ENCODE measurements at places on chromosomes 16 and 17.

DNA sequence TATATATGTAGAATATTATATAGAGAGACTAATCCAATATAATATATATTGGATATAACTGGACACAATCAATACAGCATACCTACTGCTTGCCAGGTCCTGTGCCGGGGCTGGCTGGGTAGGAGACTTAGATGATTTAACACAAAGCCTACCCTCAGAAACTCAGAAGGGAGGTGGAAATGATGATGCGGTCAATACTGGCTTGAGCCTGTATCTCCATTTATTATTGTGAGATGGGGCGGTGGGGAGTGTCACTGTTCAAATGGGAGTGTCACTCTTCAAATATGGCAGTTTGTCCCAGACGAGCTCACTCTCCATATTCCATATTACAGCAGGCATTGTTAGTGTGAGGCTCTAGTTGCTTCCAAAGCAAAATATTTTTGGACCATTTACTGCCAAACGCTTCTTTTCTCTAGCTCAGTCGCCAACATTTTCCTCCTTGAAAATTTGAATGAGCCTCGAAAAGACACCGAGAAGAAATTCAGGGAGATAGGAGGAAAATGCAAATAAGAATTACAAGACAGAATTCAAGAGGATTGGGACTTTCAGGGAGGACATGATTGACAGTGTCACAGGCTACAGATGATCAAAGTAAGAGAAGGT lies 70.7 kb downstream of the WSCD1 start:
- no peak for DNase-seq

DNA sequence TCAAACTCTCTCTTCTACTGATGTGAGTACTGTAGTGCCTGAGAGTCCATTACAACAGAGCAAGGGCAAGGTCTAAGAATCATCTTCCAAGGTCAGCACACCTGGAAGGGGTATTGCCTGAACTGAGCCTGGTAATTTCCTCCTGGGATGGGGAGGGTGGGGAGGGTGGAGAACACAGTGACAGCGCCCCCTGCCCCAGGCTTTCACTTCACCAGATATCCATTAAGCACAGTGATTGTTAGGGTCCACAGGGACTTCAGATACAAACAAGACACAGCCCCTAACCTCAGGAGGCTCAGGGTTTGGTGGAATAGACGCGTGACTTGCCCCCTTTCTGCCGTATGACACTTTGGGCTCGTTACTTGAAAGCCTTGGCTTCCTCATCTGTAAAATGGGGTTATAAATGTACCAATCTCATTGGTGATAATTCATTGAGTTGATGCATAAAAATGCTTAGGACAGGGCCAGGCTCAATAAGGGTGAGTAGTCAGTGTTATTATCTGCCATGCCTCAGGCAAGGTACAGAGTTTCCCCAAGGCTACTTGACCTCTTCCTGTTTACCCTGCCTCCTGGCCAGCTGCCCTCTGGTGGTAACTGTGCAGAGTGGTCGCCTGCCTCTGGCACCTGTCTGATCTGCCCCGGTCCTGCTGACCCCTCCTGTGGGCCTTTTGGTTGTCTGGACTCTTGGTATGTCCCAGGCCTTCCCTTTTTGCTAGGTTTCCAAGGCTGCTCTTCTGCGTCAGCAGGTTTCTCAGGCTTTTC lies 13.1 kb upstream of the BRD7 start:
- DNase-seq: no peak

DNA sequence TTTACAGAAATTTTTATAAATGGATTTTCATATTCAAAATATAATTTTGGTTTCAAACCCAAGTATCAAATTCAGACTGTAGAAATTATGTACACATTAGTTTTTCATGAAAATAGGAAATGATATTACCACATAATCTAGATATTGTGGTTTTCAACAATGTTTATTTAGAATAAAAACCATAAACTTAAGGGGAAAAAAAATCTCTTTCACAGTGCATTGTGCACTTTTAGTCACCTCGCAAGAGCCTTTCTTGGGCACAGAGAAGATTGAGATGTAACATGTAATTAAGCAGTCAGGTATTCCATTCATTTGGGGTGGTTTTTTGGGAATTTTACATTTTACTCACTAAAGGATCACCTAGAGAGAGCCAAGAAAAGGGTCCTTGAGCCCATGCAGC lies 104.0 kb downstream of the TANC2 start:
- no peak for DNase-seq

GRCh38 chr17:79944821-79945391 lies 90.8 kb downstream of the TBC1D16 start:
- DNase-seq: no peak

DNA sequence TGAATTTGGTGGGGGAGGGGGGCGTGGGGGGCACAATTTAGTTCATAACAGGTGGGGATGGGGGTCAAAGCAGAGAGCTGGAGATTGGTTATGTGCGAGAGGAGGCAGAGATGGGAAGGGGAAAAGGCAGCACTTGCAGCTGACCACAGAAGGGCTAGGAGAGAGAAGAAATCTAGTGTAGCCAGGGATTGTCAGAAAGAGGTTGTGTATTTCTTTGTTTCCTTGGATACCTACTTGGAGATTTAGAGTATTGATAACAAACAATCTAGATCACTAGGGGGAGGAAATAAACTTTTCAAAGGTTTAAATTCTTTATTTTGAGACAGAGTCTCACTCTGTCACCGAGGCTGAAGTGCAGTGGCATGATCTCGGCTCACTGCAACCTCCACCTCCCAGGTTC lies 47.1 kb upstream of the YPEL2 start:
- no peak for DNase-seq

DNA sequence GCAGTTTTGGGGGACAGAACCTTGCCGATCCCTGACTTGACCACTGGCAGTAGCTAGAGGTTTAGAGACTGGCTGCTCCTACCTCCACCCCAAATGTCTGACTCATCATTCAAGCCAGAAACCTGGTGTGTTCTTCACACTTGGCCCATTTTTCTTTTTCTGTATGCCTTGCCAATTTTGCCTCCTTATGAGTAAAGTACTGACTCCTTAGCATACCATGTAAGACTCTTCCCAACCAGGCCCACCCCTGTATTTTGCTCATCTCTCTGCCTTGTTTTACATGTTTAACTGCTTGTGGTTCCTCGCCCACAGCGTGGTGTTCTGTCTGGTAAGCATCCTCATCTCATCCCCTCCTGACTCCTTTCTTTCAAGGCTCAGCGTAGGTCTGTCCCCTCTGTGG lies 37.9 kb downstream of the NUP88 start:
- no peak for DNase-seq

- no peak for DNase-seq
These were observed 8.8 kb downstream of the GPR139 start for GRCh38 chr16:20064931-20065330.

GRCh38 chr17:3843935-3844516 lies 2.0 kb downstream of the NCBP3 start:
- DNase-seq: no peak

- DNase-seq: no peak
These were observed 119.4 kb downstream of the KCNJ2 start for GRCh38 chr17:70288540-70289290.

DNA sequence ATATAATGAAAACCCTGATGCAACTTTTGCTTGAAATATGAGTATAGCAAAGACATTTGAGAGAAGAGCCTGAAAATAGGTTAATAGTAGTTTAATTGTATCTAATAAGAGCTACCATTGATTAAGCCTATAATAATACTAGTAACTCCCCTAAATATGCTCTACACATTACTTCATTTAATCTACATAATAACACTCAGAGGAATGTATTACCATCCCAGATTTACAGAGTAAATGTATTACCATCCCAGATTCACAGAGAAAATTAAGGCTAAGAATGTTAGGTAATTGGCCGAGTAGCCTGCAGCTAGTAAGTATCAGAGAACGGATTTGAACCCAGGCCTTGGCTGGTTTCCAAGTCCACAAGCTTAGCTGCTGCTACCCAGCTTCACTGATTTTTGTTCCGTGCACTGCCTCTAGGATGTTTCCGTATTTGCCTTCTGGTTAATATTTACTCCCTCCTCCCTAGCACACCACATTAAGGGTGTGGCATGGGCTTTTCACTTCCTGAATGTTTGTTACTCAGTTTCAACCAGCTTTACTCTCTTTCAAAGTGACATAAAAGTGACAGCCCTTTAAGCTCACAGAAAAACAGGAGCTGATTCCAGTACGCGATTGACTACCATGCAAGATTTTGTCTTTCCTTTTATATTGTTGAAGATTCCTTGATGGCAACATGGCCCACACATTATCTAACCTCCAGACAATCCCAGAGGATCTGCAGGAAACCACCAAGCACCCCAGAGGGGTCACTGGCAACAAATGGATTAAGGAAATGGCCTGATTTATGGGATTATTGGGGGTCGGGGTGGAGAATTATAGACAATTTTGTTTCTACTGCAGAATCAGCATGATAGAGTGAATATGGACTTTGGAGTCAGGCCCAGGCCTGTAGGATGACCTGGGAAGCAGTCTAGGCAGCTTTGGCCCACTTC lies 26.7 kb upstream of the TOX3 start:
- DNase-seq: no peak

- no peak for DNase-seq
These were observed 6.9 kb downstream of the KRT24 start for GRCh38 chr17:40696651-40697072.

GRCh38 chr16:88727871-88728270 lies 21.6 kb downstream of the CTU2 start:
- no peak for DNase-seq

DNA sequence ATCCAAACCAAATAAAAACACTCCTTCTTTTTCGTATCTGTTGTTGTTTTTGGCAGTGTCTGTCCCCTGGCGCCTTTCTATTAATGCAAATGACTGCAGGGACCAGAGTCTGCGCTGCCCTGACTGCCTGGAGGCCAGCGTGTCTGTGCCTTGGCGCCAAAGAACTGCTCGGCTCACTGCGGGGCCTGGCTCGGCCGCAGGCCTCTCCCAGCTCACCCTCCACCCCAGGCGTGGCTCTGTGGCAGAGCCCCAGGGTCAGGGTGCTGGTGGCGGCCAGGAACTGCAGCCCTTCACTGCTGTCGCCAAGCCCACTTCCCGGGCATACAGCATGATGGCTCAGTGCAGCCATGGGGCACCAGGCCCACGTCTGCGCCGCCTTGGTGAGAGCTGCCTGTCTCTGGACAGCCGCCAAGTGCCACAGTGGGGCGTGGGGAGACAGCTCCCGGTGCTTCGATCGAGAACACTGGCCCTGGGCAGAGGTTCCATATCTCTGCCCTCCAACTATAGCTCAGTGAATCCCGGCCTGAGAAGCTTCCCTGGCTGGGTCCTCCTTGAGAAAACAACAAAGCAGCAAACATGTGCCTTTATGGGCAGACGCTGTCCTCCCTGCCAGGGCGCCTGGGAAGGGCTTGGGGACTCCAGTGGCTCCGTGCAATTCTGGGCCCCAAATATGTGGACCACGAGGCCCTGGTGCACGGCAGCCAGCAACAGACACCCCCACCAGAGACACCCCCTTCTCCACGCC lies 11.1 kb downstream of the CANT1 start:
- DNase-seq: no peak
